Stimulated activated CD8-positive, alpha-beta memory T cell treated with anti-CD3 and anti-CD28 coated beads, Interleukin-2, amount 100 ng/mL, for 1 hour (primary cell): ENCODE measurements at places on chromosomes 16 and 17.

GRCh38 chr17:57945996-57946797 is 9.0 kb downstream of the CUEDC1 start:
- no peak for DNase-seq

DNA sequence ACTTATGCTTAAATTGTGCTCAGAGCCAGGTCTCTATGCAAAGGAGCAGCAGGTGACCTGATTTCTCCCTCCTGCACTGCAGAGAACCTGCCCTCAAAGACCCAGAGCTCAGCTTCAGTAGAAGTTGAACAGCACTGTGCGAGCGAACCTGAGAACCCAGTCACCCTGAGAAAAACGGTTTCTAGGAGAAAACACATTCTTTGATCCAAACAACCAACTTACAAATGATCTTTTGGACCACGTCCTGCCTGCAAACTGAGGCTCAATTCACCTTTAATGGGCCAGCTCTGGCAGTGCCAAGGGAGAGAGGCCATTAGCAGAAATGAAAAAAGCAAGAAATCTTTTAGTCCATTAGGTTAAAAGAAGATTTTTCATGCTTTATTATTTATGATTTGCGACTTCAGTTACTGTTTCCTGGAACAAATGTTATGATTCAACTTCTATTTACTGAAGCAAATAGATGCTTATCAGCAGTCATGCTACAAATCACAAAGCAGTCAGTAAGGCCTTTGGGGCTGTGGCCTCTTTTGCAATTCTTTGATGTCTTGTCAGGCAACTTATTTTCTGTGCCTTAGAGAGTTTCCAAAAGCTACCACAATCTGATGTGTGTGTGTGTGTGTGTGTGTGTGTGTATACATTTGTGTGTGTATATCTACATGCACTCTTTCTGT is 65.7 kb upstream of the LRRC37A3 start:
- no peak for DNase-seq

GRCh38 chr17:8611137-8611536 is 19.4 kb downstream of the MYH10 start:
- DNase-seq: no peak

DNA sequence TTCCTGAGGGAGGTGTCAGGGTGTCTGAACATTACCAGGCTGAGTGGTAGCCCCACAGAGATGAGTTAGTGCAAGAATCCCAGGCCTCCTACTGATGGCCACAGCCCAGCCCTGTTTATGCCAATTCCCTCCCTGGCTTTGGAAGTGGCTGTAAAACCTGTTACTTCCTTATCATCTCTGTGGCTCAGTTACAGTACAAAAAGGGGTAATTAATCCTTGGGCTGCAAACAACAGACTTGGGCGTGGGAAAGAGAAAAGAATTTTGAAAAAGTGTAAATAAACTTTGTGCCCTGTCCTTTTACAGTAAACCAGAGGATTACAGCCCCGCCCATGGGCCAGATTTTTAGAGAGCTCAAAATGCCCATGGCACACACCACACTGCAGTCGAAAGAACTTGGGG is 73.1 kb upstream of the AXIN2 start:
- DNase-seq: no peak

GRCh38 chr17:418421-418751 is 65.8 kb upstream of the RPH3AL start:
- peak; percentile 33 for DNase-seq

DNA sequence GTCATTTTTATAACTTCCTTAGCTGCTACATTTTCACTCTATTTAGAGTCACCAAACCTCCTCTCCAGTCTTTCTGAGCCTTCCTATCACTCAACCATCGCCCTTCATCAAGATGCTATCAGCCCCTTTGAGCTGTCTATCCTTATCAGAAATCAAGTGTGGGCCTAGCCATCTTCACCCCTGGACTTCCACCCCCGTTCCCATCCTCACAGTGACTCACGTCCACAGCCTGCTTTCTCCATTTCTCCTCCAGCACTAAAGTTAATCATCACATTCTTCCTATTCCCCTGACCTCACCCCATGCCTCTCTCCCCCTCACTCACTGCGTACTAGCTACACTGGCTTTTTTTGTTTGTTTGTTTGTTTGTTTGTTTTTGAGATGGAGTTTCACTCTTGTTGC is 2.4 kb upstream of the TEKT3 start:
- no peak for DNase-seq

- DNase-seq: no peak
These were observed 16.2 kb downstream of the LUC7L start for GRCh38 chr16:212999-213398.

DNA sequence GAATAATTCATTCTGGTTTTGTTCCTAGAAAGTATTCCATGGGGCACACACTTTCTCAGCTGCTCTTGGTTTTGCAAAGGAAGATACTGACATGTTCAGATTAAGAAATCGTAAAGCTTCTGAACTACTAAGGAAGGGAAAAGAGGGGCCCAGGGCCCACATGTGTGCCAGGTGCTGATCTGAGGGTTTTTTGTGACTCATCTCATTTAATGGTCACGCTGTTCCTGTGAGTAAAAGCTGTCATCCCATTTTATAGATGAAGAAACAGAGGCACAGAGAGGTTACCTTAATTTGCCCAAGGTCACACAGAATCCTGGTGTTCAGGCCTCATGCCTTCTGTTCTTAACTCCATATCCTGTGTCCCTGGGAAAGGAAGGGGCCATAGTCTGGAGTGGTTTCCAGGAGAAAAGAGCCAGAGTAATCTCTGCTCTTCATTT is 113.2 kb downstream of the MSI2 start:
- no peak for DNase-seq

GRCh38 chr16:57373117-57373947 is 1.0 kb downstream of the CX3CL1 start:
- no peak for DNase-seq

GRCh38 chr17:70314096-70314495 is 144.8 kb downstream of the KCNJ2 start:
- DNase-seq: no peak

DNA sequence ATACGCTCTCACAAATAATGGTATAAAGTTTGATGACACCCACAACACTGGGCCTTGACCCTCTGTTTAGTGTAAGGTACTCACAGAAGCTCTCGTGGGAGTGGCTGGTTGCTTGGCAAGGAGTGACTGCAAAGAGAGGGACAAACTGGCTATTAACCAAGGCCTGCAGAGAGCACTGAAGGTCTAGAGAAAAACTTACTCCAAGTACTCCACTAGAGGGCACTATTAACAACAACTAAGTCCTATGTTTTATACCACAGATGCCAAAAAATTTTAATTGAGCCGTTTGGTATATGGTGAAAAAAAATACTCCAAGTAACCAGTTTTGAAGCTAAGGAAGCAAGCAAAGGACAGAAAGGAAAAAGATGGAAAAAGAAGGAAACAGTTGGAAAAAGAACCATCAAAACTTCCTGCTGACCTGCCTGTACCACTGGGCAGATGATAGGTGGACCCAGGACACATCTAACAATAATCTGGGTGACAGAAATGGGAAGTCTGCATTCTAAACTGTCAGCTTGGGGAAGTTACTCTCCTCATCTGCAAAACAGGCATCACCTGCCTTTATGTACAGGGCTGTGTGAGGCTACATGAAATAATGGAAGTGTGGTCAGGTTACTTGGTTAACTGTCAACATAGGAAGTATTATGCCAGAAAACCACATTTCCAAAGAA is 23.2 kb downstream of the DYNC1LI2 start:
- no peak for DNase-seq

DNA sequence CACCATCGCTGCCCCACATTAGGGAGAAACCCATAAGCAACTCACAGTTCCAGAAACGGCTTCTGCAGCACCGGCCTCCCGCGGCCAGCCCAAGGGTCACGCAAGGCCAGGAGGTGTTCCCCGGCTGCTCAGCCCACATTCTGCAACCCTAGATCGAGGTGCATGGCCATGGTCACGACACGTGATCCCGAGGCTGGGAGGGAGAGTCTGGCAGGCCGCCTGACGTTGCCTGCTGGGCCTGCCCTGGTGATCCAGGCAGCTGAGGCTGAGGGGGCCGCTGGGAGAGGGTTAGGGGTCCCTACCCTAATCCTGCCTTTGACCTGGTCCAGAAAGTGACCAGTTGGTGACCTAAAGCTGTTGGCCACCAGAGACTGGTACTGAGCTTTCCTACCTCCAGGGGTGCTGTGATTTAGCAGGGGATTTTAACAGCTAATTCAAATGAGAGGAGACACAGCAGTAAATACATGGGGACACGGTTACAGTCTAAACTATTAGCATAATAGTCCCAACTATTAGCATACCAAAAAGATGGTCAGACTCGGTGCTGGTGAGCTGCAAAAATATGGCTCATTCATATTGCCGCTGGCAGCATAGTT is 97.4 kb upstream of the CIBAR2 start:
- DNase-seq: no peak

DNA sequence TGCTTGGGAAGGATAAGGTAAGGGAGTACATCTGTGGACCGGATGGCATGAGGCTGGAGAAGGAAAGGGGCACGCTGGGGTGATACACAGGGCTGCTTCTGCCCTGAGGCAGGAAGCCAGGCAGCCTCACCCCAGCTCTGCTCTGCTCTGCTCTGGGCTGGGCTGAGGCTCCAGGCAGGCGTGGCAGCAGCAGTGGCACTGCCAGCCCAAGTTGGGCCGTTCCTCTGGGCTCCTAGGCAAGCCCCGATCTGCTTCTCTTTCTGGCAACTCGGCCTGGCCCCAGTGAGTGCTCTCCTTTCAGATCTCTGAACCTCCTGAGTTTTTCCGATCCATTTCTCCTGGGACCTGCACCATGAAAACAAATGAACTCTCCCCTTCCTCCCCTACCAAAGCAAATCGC is 44.9 kb downstream of the VAC14 start:
- no peak for DNase-seq

GRCh38 chr16:84232969-84233368 is 6.8 kb downstream of the KCNG4 start:
- DNase-seq: no peak

- DNase-seq: no peak
These were observed 270.1 kb upstream of the TNRC6C start for GRCh38 chr17:77688369-77688768.

- DNase-seq: no peak
These were observed 39.7 kb downstream of the ARHGAP17 start for GRCh38 chr16:24975428-24975889.

DNA sequence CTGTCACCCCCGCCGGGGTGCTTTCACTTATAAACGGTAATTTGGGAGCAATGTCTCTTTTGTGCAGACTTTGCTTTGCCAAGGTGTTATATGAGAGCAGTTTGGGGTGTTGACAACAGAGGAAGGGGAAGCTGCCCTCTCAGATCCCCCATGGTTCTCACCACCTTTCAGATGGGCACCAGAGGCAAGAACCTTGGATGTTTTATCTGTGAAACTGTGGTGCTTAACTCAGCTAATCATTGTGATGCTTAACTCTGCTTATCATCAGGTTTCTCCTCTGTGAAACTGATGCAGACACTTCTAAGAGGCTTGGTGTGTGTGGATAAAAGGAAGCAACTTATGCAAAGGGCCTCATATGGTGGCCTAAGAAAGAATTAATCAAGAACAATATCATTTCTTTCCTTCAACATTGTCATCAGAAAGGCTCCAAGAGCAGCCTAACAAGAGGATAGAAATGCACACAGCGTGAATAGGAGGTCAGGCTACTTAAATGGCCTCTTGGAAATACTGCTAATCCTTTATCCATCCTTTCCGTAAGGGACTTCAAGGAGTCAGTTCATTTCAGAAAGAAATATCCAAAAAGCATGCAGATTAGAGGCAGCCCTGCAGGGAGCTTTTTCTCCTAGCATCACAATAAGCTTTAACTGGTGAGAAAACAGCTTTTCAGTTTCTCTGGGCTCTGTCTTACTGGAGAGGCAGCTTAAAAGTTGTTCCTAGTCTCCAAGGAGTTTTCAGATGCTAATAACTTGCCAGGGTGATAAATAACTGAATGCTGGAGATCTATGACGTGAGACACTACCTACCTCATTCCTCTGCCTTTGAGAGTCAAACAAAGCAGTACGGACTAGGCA is 55.1 kb upstream of the CLEC3A start:
- no peak for DNase-seq

DNA sequence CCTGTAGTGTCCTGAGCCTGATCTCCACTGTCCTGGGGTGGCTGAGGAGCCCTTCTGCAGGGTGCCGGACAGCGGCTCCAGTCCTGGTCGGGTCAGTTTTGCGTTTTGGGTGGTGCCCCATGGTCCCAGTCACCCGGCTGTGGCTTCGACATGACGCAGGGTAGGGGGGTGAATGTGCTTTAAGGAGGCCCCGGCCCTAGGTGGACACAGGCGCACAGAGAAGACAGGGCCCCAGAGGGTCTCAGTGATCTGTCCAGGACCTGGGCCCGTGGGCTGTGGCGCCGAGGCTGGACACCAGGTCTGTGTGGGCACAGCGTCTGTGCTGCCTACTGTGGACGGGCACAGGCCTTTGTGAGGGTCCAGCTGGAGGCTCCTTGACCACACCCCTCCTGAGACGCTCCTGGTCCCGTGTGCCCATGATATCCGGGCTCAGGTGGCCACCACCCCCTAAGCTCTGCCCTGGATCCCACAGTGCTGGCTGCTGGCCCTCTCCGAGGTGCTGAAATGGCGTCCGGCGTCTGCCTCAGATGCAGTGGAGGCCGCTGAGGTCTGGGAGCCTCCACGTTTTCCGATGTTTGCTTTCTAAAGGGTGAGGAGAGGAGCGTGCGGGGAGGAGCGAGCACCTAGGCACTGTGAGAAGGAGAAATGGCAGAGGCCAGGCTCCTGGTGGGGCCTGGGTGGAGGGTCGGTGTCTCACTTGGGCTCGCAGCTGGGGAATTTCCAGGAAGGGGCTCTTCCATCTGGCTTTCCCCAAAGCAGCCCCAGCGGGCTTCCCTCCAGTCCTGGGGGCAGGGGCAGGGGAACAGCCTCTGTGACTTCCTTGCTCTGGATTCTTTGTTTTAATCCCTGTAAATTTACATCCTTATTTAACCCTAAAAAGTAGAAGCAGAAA is 56.1 kb upstream of the ACSF3 start:
- DNase-seq: no peak

- no peak for DNase-seq
These were observed 15.3 kb downstream of the RSL1D1 start for GRCh38 chr16:11835891-11836649.

DNA sequence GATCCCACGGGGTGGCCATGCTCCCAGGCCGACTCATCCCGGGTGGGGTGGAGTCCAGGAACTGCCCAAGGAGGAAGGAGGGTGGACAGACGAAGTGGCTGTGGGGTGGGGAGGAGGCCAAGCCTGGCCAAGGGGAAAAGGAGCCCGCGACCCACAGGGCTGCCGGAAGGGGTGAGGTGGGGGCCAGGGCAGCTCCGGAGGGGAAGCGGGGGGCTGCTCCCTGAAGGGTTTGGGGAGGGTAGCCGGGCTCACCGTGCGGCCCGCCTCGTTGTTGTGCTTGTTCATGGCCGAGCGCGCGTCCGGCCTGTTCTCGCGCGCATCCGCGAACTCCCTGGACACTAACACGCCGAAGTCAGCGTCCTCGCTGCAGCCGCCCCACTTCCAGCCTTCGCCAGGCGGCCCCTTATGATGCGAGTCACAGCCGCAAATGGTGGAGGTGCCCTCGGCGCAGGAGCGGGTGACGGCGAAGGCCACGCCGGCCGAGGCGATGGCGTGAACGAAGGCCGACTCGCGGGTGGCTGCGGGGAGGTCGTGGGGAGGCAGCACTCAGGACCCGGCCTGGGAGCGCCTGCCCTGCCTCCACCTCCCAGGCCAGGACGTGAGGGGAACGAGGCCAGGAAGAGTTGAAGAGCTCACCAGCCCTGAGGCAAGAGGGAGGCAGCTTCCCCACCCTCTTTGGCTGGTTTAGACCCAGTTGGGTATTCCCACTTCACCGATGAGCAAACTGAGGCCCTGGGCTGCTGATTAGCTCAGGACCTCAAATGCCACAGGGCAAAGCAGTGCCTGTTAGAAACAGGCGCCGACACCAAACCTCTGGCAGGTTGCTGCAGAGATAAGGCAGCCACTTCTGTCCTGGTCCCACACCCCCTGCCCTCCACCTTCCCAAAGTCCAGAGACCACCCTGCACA is 48.7 kb downstream of the WNT3 start:
- no peak for DNase-seq

GRCh38 chr17:78789663-78790181 is 7.6 kb upstream of the CYTH1 start:
- DNase-seq: no peak
